ENCODE measurements at places on chromosomes 6 and 20.

DNA sequence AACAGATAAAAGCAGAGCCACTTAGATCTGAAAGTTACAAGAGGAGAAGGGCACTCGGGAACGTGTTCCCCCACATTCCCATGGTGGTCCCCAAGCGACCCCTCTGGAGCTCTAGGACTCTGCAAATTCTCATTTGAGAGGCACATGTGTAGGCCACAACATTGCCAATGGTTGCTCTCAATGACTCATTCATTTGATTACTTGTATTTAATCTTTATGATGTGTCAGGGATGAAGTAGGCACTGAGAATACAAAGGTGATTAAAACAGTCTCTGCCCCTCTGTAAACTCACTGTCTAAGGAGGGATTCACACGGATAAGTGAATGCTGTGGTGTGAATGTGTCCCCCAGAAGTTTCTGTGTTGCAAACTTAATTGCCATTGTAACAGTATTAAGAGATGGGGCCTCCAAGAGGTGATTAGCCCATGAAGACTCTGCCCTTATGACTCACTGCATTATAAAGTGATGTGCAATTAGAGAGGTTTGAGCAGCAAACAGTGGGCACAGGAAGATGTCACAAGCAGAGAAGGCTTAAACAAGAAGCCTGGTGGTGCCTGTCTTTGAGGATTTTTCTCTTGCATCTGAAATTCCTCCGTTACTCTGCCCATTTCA is 34.0 kb upstream of the TRAM2 start:
- H3K36me3 ChIP-seq = no peaks in the 10 kb centered on the region
- H3K4me3 ChIP-seq = no peak overlapping the region
- DNase-seq = no peak
- no peaks in the 10 kb centered on the region for H3K4me1 ChIP-seq
- H3K27ac ChIP-seq = no peak overlapping the region
- H3K27me3 ChIP-seq = peaks cover 8% of the 10 kb centered on the region

GRCh38 chr20:10540636-10541493 is 105.8 kb downstream of the SLX4IP start:
- no peak for DNase-seq
- peaks cover 2% of the 10 kb centered on the region for H3K36me3 ChIP-seq
- H3K27me3 ChIP-seq = no peaks in the 10 kb centered on the region

- H3K27me3 ChIP-seq = no peaks in the 10 kb centered on the region
- peaks cover 46% of the 10 kb centered on the region for H3K36me3 ChIP-seq
- no peak for DNase-seq
- no peak overlapping the region for H3K4me3 ChIP-seq
Observed at GRCh38 chr6:161101517-161101916, 109.9 kb downstream of the MAP3K4 start.

DNA sequence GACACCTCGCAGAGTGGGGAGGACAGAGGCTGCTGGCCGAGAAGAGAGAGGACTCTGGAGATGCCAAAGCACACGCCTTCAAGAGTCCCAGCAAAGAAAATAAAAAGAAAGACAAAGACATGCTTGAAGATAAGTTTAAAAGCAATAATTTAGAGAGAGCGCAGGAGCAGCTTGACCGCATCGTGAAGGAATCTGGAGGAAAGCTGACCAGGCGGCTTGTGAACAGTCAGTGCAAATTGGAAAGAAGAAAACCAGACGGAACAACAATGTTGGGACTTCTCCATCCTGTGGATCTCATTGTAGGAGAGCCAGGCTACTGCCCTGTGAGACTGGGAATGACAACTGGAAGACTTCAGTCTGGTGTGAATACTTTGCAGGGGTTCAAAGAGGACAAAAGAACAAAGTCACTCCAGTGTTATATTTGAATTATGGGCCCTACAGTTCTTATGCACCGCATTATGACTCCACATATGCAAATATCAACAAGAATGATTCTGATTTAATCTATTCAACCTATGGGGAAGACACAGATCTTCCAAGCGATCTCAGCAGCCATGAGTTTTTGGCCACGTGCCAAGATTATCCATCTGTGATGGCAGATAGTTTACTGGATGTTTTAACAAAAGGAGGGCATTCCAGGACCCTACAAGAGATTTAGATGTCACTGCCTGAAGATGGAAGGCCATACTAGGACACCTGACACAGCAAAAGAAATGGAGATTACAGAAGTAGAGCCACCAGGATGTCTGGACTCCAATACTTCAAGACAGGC is 52.2 kb downstream of the REV3L start:
- H3K27me3 ChIP-seq = no peaks in the 10 kb centered on the region
- DNase-seq = no peak
- H3K4me1 ChIP-seq = peaks cover 59% of the 10 kb centered on the region
- H3K4me3 ChIP-seq = no peak overlapping the region

DNA sequence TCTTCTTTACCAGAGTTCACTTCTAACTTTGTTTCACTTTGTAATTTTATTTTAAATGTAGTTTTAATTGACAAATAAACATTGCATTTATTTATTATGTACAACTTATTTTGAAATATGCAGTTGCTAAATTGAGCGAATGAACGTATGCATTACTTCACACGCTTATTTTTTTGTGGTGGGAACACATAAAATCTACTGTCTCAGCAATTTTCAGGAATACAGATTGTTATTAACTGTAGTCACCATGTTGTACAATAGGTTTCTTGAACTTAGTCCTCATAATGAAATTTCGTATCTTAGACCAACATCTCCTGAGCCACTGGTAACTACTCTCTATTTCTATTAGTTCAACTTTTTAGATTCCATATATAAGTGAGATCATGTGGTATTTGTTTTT is 46.9 kb downstream of the NKAIN2 start:
- no peaks in the 10 kb centered on the region for H3K27me3 ChIP-seq
- no peak for DNase-seq
- no peaks in the 10 kb centered on the region for H3K4me1 ChIP-seq
- H3K4me3 ChIP-seq = no peak overlapping the region
- H3K36me3 ChIP-seq = no peaks in the 10 kb centered on the region

DNA sequence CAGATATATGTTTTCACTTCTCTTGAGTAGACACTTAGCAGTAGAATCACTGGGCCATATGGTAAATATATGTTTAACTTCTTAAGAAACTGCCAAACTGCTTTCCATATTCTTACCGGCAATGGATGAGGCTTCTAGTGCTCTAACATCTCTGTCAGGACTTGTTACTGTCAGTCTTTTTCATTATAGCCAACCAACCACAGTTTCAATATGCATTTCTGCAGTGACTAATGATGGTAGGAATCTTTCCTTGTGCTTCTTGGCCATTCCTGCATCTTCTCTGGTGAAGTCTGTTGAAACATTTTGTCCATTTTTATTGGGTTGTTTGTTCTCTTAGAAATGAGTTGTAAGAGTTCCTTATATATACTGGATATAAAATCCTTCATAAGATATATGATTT is 66.0 kb upstream of the SYNDIG1 start:
- H3K4me3 ChIP-seq = no peak overlapping the region
- no peak for DNase-seq
- H3K4me1 ChIP-seq = peaks cover 20% of the 10 kb centered on the region
- H3K27me3 ChIP-seq = no peaks in the 10 kb centered on the region
- no peak overlapping the region for H3K27ac ChIP-seq

GRCh38 chr6:162442687-162443086 is 284.9 kb downstream of the PRKN start:
- no peak overlapping the region for H3K4me3 ChIP-seq
- H3K36me3 ChIP-seq = peaks cover 17% of the 10 kb centered on the region
- no peak overlapping the region for H3K27ac ChIP-seq
- no peaks in the 10 kb centered on the region for H3K4me1 ChIP-seq

GRCh38 chr20:45020236-45020886 is 54.0 kb downstream of the STK4 start:
- H3K27ac ChIP-seq = peak overlapping the region; percentile 65
- no peak for DNase-seq
- H3K36me3 ChIP-seq = peaks cover 79% of the 10 kb centered on the region
- no peak overlapping the region for H3K4me3 ChIP-seq
- peaks cover 65% of the 10 kb centered on the region for H3K4me1 ChIP-seq
- H3K27me3 ChIP-seq = no peaks in the 10 kb centered on the region

- DNase-seq = no peak
- H3K27me3 ChIP-seq = peaks cover 5% of the 10 kb centered on the region
- no peaks in the 10 kb centered on the region for H3K36me3 ChIP-seq
- no peak overlapping the region for H3K27ac ChIP-seq
- peaks cover 2% of the 10 kb centered on the region for H3K4me1 ChIP-seq
- H3K4me3 ChIP-seq = no peak overlapping the region
Observed at GRCh38 chr20:23115822-23116221, 29.7 kb upstream of the CD93 start.

DNA sequence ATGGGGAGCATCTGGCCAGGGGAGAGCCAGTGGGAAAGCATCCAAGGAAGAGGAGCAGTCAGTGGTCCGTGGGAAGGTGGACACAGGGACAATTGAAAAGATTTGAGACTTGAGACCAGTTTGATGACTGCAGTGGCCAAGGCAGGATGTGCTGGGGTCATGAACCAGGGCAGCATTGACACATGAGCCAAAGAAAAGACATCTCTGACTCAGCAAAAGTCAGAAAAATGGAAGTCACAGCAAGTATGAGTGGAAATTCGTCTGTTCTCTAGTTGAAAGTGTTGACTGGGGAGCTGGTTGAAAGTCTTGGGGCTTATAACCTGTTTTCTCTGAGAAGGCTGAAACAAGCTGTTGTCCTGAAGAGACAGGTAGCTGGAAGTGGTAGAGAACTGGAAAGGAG is 31.3 kb downstream of the RAB22A start:
- peaks cover 30% of the 10 kb centered on the region for H3K36me3 ChIP-seq
- H3K27me3 ChIP-seq = no peaks in the 10 kb centered on the region
- no peak overlapping the region for H3K4me3 ChIP-seq
- H3K4me1 ChIP-seq = peaks cover 20% of the 10 kb centered on the region
- no peak overlapping the region for H3K27ac ChIP-seq
- DNase-seq = no peak

DNA sequence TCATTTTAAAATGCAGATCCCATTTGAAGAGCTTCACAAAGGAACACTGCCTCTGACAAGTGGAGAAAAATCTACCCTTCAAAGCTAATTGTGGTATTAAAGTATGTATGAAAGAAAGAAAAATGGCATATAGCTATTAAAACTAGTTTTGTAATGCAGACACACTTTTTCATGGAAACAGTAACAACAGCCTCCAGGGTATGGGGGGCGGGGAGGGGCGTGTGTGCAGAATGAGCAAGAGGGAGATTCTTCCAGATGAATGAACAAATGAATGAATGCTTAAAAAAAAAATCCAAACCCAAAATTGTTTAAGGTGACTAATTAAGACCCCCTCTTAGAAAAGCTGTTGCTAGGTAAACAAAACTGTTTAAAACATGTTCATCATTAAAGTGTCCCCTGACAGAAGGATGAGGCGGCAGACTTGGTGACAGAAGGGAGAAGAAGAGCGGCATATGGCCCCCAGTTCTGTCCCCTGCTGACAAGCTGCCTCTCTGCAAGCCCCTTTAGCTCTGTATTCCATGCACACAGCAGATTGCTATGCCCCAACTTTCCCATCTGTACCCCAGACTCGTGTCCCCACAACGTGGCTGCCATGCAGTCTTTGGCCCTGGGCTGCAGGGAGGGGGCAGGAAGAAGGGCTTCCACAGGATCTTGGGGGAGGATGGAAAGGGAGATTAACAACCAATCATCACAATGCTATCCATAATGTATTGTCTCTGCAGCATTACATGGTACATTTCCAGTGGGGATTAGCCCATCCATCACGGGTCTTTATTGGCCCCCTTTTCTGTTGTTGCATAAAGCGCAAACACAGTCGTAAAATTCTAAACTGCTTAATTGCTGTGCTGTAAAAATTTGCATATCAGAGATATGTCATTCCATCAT is 108.4 kb upstream of the OLIG3 start:
- H3K27me3 ChIP-seq = peaks cover 15% of the 10 kb centered on the region
- no peaks in the 10 kb centered on the region for H3K36me3 ChIP-seq
- no peak overlapping the region for H3K27ac ChIP-seq
- no peak overlapping the region for H3K4me3 ChIP-seq
- DNase-seq = no peak
- no peaks in the 10 kb centered on the region for H3K4me1 ChIP-seq

GRCh38 chr6:22958677-22959076 is 389.3 kb downstream of the HDGFL1 start:
- no peaks in the 10 kb centered on the region for H3K27me3 ChIP-seq
- peaks cover 18% of the 10 kb centered on the region for H3K4me1 ChIP-seq
- H3K36me3 ChIP-seq = no peaks in the 10 kb centered on the region
- H3K27ac ChIP-seq = no peak overlapping the region
- no peak for DNase-seq

GRCh38 chr20:5539691-5540090 is 210.5 kb upstream of the SHLD1 start:
- no peak for DNase-seq
- H3K27ac ChIP-seq = no peak overlapping the region
- H3K36me3 ChIP-seq = peaks cover 9% of the 10 kb centered on the region
